Astrocyte of the cerebellum (primary cell): ENCODE measurements at places on chromosomes 6 and 20.

DNA sequence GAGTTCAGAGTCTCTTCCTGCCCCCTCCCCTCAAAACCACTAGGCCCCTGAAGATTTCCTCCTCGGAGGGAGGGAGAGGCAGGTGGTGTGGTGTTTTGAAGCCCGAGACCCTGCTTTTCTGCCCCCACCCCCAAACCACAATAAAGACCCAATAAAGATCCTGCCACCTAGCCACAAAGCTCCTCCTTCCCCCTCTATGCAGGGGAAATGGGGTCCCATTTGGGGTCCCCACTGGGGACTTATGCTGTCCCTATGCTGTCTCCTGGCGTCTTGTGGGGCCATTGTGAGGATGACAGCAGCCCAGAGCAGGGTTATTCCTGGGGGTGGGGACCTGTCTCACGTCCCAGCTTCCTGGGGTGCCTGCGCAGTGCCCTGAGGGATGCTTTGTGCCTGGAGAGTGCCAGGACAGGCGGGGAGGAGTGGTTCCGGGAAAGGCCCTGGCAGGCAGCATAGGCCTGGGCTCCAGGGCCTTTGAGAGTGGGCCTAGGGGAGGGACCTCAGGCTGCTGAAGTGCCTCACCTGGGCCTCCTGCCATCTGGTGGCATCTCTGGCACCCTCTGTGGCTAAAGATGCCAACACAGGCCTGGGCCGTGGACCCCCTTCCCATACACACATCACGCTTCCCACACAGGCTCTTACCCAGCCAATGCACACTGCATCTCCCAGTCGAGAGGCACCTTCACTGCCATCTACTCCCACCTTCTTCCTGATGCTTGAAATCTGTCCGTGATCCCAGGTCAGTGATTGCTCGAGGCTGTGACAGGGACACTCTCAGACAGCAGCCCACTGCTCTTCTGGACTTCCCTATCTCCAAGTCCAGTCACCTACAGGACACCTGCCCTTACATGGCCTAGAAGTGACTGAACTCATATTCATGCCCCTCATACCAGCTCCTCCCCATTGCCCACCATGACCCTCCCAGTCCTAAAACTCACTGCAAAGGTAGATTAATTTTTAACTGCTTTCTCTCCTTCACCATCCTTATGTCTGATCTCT lies 7.9 kb upstream of the ARMC12 start:
- DNase-seq: no peak

GRCh38 chr6:90483116-90483839 lies 103.6 kb downstream of the MAP3K7 start:
- no peak for DNase-seq

- no peak for DNase-seq
These were observed 234.4 kb upstream of the MCHR2 start for GRCh38 chr6:100228437-100228833.

DNA sequence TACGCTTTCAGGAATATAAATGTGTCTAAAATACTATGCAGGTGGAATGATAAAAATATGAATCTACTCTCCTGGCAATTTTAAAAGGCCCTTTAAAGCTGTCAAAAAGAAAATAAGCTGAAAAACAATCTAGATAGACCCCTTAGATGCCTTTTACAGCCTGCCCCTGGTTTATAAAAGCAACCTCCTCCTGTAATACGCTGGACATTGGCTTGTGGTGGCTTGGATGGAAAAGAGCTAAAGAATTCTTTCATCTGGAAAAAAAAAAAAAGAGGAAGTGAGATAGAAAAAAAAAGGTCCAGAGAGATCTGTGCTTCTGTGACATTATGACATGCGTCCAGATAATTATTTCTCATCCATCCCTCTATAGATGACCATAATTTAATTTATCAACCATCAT lies 115.9 kb upstream of the NRSN1 start:
- DNase-seq: no peak

DNA sequence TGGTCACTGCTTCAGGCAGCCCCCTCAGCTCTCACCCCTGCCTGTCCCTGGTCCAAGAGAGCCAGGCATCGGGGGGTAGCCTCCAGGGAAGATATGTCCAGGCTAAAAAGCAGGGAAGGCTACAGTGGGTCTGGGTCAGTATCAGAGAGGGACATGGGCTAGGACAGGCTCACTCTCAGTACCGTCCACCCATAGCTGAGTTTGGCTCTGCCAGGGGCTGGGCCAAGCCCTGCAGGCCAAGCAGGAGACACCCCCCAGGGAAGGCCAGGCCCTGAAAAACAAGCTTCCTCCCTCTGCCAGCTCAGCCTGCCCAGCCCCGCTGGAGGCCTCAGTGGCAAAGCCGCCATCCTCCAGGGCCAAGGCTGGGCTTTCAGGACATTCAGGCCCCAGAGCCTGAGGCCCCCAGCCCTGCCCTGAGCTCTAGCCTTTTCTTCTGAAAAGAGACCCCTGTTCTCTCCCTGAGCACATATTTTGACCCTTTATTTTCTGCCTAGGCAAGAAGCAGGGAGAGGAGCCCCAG lies 28.6 kb upstream of the TGM2 start:
- no peak for DNase-seq

- DNase-seq: no peak
These were observed 27.4 kb downstream of the EPHA7 start for GRCh38 chr6:93391965-93392364.

GRCh38 chr6:82270881-82271635 lies 23.5 kb upstream of the IBTK start:
- DNase-seq: no peak

DNA sequence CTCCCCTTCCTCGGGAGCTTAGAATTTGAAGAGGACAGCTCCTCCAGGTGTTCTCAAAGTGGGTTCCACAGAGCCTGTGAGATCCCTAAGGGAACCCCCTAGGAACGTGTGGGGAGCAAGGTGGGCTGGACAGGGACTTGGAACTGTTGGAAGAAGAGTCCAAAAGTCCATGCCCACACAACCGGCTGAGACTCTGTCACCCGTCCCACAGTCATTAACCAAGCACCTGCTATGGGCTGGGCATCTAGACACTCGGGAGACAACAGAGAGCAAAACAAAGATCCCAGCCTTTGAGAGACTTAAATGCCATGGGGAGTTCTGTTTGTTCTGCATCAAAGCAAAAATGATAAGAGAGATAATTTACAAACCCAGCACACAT lies 51.9 kb upstream of the SAYSD1 start:
- DNase-seq: no peak

DNA sequence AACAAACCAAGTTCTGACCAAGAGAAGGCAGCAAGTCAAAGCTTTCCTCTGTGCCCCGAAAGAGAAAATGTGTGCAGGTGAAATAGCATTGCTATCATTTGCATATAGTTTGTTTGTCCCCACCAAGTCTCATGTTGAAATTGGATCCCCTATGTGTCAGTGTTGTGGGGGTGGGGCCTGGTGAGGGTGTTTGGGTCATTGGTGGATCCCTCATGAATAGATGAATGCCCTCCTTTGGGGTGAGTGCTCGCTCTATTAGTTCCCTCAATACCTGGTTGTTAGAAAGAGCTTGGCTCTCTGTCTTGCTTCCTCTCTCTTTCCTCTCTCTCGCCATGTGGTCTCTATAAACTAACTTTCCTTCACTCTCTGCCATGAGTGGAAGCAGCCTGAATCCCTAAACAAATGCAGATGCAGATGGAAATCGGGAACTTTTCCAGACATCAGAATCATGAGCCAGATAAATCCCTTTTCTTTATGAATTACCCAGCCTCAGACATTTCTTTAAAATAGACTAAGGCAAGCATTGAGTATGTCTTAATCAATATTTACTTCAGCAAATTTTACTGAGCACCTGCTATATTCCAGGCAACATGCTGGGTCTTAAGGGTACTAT lies 43.8 kb upstream of the SYNDIG1 start:
- no peak for DNase-seq
